ENCODE measurements at places on chromosomes 7 and 10.
A peak's percentile ranks its signal among the peaks of the same experiment; 100 is the strongest.

- DNase-seq = peak; percentile 5
These were observed 121.9 kb downstream of the GFRA1 start for GRCh38 chr10:116151076-116151475.

DNA sequence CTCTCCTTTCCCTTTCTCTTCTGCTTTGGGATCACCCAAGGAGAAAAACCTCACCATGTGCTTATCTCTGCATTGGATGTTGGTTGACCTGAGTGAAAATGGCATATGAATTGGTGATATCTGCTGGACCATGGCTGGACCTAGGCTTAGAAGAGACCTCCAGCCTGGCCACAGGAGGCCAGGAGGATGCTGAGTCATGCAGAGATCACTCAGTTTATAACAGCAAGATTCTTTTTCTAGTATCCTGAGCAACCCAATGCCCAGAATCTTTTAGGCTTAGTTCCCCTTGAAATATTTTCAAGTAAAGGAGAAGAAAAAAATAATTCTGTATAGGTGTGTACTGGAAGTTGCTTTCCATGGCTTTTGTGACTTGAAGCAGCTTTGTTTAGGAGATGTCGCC lies 236.3 kb downstream of the KLF6 start:
- no peak for DNase-seq

DNA sequence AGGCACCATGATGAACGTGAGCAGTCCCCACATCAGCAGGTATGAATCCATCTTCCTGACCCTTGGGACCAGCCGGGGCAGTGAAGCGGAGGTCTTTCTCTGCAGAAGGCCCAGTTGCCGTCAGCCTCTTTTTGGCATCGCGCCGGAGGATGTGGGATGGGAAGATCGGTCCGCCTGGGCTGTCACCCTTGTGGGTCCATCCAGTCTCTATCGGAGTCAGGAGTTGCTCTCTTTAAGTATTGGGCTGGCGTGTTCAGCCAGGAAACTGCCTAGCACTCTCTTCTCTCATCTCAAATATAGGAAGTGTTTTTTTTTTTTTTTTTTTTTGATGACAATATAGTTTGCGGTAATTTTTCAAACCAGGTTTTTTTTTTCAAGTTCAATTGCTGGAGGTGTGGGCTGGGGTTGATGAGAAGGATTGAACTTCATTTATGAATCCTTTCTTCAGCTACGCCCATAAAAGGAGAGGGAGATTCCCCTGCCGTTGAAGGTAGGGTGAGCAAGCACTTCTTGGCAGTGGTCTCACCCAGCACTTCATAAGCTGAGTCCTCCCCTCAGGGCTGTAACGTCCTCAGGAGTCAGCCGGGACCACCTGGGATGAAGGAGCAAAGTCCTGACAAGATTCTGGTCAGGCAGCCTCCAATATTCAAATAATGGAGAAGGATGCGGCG lies at the start of gene IL2RA:
Gene IL2RA, minus strand, starts transcription at position 267 of the 671 bp plus-strand sequence. Its CDS starts 216 bp downstream, at position 51.
- DNase-seq = no peak

- DNase-seq = no peak
These were observed 771.2 kb downstream of the NXPH1 start for GRCh38 chr7:9204571-9204970.

DNA sequence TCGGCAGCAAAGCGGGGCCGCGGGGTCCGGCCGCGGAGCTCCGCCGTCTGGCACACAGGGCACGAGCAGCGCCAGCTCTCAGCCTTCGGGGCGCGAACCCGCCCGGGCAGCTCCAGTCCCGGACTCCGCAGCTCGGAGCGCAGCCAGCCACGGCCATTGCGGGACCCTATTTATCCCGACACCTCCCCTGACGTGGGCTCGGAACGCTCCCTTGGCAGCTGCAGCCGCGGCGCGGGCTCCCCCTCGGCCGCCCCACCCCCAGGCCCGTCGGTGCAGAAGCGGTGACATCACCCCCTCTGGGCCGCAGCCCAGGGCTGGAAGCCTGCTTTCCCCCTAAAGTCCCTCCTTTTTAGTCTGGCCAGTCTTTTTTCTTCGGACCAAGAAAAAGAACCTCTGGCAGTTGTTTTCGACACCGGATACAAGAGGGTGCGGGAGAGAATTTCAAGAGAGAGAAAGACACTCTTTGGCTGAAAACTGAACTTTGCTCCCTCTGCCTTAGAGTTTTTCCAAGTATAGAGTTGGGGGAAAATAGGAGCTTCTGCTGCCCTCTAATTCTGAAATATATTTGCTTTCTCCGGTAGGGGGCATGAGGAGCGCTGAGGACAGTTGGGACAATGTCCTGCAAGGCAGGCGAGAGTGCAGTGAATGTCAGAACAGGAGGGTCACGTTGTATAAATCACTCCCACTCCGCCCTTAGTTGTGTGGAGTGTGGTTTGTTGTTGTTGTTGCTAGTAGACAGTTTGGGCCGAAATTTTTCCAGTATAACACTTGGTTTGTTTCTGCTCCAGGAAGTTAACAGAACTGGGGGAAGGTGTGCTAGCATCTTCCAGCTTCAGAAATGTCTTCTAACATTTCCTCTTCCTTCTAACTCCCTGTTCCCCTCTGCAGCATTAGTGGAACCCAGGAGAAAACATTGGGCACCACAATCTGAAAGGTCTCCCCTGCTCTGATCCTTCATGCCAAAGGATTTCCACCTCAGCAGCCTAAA lies at the start of gene SFRP4:
Gene SFRP4, minus strand, starts transcription at position 145 of the 988 bp plus-strand sequence. CDS start 280 bp downstream, outside the sequence.
- peak; percentile 53 for DNase-seq

DNA sequence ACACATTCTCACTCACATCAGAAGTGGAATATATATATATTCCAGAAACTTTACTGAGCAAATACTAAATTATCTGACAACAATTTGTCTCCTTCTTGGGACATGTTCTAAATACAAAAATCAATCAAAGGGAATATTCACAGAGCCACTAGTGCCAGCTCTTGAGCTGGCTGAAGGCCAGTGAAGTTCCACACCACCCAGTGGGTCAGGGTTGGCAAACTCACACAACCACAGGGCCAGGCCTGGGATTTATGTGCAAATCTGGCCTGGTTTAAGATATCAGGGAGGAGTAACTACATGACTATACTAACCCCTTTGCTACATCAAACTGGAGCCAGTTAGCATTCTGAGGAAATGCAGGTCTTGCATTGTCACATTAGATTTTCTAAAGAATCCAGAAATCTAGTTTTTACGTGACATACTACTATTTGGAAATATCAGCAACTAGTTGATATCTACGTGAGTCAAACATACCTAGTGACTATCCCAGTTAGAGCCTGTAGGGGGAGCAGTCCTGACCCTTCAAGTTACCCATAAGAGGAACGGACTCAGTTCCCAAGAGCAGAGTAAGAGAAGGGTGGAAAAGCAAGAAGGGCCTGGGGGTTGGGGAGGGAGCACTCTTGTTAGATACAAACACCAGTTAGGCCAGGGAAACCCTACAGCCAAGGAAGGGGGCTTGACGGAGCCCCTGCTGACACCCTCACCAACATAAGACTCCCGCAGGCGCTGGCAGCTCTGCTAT lies 600.4 kb downstream of the KCNMA1 start:
- no peak for DNase-seq

- DNase-seq = peak; percentile 11
These were observed 228.0 kb downstream of the CACNB2 start for GRCh38 chr10:18368273-18368672.

GRCh38 chr7:28900311-28900710 lies 57.8 kb downstream of the TRIL start:
- no peak for DNase-seq

- DNase-seq = no peak
These were observed 26.0 kb downstream of the CYP3A5 start for GRCh38 chr7:99653754-99654153.

GRCh38 chr7:70477036-70478010 lies 654.6 kb upstream of the GALNT17 start:
- peak; percentile 62 for DNase-seq

DNA sequence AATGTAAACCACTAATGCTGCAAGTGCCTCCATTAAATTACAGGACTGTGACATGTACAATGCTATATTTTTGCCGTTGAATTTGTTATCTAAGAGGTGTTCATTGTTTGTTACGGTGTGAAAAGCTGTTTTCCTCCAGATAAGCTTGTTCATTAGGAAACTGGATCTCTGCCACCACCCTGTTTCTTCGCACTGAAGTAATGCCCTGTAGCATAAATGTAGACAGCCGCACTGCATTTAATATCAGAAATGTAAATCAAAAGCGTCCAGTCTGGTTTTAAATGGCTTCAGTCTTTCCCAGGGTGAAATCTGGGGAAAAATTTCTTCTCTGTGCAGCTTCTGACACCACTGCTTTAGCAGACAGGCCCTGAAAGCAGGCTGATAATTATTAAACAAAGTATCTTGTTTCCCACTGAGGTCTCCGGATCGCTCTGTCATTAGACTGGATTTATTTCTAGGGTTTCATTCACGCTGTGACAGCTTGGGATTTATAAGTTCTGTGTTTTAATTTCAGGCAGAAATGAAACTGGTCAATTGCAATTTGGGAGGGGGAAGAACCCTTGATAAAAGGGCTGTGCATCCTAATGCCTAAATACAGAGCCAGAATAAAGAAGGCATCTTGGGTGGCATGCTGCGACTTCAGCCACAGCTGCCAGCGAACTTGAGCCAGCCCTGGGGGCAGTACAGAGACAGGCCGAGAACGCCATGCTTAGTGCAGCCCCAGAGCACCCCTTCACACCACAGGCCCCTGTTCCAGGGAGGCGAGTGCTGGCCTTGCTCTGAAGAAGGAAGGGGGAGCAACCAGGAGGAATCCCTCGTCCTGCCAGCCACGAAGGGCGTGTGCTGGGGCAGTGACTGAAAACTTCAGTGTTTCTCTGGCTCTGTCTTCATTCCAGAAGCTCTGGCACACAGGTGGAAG lies 547.7 kb upstream of the GALNT17 start:
- DNase-seq = no peak

GRCh38 chr7:38107486-38107893 lies 70.6 kb upstream of the STARD3NL start:
- DNase-seq = peak; percentile 53

DNA sequence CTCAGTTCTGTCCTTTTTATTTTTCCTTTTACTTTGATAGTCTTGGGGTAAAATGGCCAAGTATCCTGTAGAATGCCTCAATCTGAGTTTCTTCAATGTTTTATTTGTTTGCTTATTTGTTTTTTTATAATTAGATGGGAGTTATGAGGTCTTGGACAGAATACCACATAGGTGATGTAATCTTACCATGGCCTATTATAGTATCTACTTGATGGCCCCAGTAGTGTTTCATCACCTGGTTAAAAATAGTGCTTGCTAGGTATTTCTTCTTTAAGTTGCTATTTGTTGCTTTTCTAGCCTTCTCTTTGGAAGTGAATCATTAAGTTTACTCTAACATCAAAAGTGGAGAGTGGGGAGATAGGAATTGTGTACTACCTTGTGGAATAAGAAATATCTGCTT lies 1020.0 kb upstream of the KCND2 start:
- no peak for DNase-seq

DNA sequence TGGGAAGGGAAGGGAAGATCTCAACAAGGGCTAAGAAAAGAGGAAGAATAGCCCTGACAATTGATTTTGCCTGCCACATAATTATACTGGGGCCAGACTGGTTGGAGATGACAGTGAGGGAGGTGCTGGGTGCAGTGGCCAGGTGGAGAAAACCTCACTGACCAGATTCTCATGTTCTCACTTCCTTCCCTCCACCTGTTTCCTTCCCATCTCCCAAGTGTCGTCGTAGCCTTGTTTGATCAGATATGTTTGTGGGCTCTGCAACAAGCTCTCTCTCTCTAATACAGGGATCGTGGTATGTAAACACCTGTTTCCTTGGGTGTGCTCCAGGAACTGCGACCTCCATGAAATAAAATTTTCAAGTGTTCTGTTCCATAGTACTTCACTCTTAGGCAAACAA lies 60.2 kb downstream of the VCL start:
- no peak for DNase-seq

GRCh38 chr10:104835422-104835821 lies 194.3 kb downstream of the SORCS3 start:
- no peak for DNase-seq

- peak; percentile 18 for DNase-seq
These were observed 258.6 kb downstream of the CNTNAP2 start for GRCh38 chr7:146375170-146375569.

DNA sequence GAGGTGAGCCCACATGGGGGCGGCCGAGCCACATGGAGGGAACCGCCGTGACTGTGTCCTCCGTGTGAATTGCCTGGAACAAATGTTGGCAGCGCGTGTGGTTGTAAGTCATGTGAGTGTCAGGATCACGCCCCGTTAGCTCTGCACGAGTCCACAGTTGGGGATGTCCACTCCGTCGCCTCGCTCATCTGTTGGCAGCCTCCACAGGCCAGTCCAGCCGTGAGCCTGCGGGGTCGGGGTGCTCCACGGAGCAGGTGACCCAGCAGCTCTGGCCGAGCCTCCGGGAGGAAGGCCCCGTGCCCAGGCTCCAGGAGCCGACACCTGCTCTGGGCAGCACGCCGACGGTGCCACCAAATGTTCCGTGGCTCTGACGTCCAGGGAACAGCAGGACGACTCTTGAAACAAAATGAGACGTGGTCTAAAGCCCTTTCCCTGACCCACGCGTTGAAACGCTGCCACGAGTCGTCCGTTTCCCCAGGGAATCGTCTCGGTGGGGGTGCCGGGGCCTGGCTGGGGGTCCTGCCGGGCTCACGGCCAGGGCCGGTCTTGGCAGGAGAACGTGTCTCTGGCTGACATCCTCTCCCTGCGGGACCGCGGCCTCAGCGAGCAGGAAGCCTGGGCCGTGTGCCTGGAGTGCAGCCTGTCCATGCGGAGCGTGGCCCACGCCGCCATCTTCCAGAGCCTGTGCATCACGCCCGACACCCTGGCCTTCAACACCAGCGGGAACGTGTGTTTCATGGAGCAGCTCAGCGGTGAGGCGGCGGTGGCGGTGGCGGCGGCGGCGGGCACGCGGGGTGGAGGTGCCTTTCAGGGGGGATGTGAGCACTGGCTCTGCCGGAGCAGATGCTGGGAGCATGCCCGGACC lies 7.0 kb downstream of the KNDC1 start:
- DNase-seq = no peak

DNA sequence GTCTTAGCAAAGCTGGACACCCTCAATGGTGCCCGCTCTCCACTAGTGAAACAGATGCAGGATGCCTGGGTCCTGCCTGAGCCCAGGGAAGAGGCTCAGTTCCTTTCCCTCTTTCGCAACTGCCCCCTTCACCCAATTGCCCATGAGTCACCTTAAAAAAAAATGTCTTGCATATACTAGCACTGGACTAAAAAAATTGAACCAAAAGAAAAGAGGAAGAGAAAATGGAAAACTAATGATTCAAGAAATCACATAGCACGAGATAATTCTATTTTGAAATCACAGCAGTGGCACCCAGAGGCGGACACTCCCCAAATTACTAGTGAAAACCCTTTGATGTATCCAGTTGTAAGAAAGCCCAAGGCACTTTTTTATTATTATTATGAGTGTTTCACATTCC lies 972.5 kb downstream of the LRMDA start:
- no peak for DNase-seq

DNA sequence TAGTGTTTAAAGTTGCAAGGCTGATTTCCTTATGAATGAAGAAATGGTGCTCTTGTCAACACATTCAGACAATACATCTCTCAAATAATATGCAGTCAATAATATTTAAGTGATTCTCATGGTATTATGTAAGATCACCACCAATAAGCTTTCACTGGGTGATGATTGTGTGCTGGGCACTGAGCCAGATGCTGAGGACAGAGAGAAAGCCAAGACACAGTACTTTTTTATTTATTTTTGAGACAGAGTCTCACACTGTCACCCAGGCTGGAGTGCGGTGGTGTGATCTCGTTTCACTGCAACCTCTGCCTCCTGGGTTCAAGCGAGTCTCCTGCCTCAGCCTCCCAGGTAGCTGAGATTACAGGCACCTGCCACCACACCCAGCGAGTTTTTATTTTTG lies 130.6 kb upstream of the LSM8 start:
- DNase-seq = no peak

GRCh38 chr10:55227967-55228366 lies 426.9 kb upstream of the PCDH15 start:
- no peak for DNase-seq

GRCh38 chr7:134449680-134450079 lies 9.2 kb downstream of the AKR1B1 start:
- DNase-seq = no peak

GRCh38 chr7:18361756-18362155 lies 133.8 kb upstream of the HDAC9 start:
- DNase-seq = peak; percentile 68

Measured in fibroblast of upper back skin (primary cell).